ENCODE measurements at places on chromosomes 16 and 17. TPM values are rescaled to one million over a fixed set of nuclear protein-coding genes. Genes with fewer than 3 reads are reported as not detected.

DNA sequence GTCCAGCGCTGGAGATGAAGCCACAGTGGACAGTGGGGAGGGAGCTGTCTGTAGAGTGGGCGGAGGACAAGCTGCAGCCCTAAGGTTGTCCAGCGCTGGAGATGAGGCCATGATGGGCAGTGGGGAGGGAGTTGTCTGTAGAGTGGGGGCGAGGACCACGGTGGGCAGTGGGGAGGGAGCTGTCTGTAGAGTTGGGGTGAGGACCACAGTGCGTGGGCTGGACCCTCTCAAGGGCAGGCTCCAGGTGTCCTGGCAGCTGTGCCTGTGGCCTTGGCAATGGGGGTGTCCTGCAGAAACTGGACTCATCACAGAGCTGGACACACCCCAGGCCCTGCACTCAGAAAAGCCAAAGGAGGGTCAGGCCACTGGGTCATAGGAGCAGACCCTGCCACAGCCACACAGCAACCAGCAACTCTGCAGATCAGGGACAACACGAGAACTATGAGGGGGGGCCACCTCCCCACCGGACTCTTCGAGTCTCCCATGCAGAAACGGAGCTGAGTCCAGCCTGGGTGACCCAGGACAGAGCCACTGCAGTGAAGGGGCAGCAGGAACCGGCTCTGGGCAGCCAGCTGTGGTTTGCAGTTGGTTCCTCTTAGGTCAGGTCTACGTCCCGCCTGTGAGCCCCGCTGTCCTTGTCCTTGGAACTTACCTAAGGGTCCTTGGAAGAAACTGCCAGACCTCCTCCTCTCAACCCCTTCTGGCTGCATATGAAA lies 33.4 kb upstream of the CBFA2T3 start:
- DNase-seq: no peak

GRCh38 chr17:52140601-52141000 lies 17.9 kb downstream of the CA10 start:
- no peak for DNase-seq

GRCh38 chr17:17425591-17425990 lies 51.2 kb upstream of the MED9 start:
- DNase-seq: no peak

GRCh38 chr16:81624760-81625543 lies 154.1 kb upstream of the PLCG2 start:
- DNase-seq: no peak

DNA sequence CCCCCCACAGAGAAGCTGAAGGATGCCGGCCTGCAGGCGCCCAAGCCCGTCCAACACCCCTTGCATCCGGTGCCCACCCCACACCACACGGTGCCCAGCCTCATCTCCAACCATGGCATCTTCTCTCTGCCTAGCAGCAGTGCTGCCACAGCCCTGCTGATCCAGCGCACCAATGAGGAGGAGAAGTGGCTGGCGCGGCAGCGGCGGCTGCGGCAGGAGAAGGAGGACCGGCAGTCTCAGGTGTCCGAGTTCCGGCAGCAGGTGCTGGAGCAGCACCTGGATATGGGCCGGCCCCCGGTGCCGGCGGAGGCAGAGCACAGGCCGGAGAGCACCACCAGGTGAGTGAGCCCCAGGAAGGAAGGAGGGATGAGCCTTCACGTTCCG lies 31.5 kb downstream of the GINS2 start:
- DNase-seq: no peak

DNA sequence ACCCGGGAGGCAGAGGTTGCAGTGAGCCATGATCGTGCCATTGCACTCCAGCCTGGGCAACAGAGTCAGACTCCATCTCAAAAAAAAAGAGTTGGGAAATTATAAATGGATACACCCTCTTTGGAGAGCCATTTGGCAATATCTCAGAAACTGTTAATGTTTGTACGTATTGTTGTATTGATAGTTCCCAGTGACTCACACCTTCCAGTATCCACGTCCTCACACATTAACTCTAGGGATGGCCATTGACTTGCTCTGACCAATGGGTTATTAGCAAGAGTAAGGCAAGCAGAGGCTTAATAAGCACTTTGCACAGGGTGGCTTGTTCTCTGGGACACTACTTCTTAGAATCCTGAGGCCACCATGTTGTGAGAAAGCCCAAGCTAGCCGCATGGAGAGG lies 107.6 kb upstream of the LHX1 start:
- no peak for DNase-seq

DNA sequence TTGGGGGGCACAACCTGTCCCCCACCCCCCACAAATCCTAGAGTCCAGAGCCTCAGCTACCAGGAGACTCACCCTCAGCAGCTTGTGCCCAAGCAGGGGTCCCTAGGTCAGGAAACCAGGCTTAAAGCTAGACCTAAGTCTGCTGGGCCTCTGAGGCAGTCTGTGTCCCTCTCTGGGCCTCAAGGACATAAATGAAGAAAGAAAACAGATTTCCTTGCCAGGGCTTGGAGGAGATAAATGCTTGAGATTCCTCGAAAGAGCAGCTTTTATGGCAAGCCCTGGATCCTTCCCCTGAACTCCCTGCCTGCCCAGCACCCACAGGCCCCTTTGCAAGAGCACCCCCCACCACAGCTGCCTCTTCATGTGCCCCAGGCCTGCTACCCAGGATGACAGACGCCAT lies 3.3 kb downstream of the SRCIN1 start:
- DNase-seq: no peak

DNA sequence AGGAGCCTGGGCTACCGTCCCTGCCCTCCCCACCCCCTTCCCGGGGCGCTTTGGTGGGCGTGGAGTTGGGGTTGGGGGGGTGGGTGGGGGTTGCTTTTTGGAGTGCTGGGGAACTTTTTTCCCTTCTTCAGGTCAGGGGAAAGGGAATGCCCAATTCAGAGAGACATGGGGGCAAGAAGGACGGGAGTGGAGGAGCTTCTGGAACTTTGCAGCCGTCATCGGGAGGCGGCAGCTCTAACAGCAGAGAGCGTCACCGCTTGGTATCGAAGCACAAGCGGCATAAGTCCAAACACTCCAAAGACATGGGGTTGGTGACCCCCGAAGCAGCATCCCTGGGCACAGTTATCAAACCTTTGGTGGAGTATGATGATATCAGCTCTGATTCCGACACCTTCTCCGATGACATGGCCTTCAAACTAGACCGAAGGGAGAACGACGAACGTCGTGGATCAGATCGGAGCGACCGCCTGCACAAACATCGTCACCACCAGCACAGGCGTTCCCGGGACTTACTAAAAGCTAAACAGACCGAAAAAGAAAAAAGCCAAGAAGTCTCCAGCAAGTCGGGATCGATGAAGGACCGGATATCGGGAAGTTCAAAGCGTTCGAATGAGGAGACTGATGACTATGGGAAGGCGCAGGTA lies 762 bp downstream of the CDK12 start:
- DNase-seq: no peak

The SLC52A1 gene
- total RNA-seq: not detected

The BRIP1 gene
- 0.48 TPM for total RNA-seq

The CHD9NB gene
- total RNA-seq: 0.84 TPM

The SCNN1G gene
- total RNA-seq: not detected
